ENCODE measurements at places on chromosomes 1 and 21.
A peak's percentile ranks its signal among the peaks of the same experiment; 100 is the strongest.

DNA sequence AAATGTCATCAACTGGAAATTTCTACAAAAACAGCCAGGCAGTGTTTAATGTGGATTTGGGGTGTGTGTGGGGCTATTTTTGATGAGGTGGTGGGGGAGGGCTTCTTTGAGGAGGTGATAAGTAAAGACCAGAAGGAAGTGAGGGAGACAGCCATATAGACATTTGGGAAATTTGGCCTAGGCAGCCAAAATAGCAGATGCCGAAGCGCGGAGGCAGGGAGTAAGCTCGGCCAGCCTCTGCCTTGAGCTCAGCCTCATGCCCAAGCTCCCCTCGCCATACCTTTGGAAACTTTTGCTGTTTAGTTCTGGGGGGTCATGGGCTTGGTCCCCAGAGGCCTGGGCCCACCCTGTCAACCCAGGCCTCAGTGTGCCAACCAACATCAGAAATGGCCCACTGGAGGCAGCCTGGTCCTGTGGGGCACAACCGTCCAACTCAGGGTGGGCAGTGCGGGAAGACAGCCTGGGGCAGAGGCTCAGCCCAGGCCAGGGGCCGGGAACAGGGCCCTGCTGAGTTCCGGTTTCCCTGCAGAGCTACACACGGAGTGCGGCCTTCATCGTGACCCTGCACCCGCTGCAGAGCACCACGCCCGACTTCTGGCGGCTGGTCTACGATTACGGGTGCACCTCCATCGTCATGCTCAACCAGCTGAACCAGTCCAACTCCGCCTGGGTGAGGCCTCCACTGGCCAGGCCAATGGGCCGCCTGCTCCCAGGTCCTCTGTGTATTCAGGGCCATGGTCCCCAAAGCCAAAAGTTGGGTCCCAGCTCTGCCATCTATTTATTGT is 84.0 kb downstream of the PTPRU start:
- DNase-seq = peak; percentile 78

- DNase-seq = no peak
Measured at GRCh38 chr1:169601096-169601881, 15.0 kb upstream of the F5 start.

GRCh38 chr1:36094621-36095061 is 5.9 kb downstream of the ADPRS start:
- no peak for DNase-seq

- DNase-seq = peak; percentile 61
Measured at GRCh38 chr1:910881-911721, 12.6 kb upstream of the SAMD11 start.

DNA sequence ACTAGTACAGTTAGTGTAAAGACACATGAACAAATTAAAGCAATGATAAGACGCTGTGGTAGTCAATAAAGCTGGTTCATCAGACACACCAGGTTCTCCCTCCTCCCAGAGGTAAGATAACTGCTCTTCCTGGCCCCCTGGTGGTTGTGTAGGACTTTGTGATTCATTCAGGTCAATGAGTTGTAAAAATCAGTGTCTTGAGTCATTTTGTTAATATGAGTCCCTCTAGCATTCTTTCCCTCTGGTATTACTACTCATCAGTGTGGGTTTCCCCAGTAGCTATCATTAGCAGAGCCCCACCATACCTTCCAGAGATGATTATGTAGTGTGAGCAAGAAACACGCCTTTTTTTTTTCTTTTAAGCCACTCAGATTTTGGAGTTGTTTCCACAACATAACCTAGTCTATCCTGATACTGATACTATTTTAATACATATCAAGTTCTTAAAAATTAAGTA is 3.6 kb upstream of the SETDB1 start:
- peak; percentile 83 for DNase-seq

DNA sequence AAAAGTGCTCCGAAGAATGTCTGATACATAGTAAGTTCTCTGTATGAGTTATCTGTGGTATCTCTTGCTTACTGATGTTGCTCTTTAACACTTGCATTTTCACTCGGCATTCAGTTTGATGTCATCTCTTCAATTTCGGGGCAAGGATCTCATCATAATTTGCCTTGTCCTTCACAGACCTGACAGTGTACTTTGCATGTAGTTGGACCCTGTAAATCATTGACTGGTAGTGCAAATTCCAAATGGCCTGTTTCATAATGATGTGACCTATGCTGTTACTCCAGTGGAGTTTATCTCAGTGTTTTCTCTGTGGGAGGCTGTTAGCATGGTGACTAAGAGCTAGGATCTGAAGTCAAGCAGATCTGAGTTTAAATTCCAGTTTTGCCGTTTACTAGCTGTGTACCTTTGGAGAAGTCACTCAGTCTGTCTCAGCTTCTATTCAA is 34.2 kb upstream of the ABCD3 start:
- no peak for DNase-seq

GRCh38 chr1:18891426-18891780 is 11.0 kb downstream of the ALDH4A1 start:
- DNase-seq = no peak

- DNase-seq = no peak
Measured at GRCh38 chr1:221527302-221527701, 214.6 kb downstream of the DUSP10 start.

GRCh38 chr1:19581381-19581780 is 62.7 kb upstream of the NBL1 start:
- no peak for DNase-seq

DNA sequence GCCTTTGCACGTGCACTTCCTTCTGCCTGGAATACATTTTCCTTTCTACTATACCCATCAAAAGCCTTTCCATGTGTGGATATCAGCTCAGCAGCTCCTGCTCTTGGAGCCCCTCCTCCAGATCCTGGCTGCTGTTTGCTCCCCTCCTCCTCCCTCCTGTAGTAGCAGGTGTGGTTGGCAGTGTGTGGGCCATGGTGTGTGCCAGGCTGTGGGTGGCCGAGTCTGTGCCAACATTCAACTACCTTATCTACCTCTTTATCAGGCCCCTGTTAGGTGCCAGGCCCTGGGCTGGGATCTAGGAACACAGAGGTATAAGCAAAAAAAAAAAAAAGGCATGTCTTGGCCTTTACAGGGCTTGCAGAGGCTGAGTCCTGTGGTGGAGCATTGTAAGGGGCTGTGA is 180.6 kb upstream of the JUN start:
- no peak for DNase-seq

- DNase-seq = no peak
Measured at GRCh38 chr1:25049190-25049589, 119.1 kb upstream of the RUNX3 start.

- no peak for DNase-seq
Measured at GRCh38 chr1:59732214-59732955, 82.4 kb upstream of the HOOK1 start.

GRCh38 chr1:54199151-54199764 is 572 bp downstream of the CYB5RL start:
- DNase-seq = no peak

DNA sequence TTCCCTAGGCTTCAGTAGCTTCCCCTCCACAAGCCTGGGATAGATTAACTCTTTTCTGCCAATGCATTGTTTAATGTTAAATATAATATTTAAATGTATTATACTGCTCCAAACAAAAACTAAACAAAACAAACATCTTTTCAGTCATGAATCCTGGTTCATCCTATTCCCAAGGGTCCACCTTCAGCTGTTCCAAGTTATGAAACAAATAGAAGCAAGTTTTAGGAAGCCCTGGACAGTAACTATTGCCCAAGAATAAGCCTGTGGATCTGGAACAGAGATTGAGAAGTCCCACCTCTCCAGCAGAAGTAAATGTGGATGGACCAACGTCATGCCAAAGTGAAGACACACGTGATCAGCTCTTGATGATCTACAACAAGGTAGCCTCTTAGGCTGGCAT is 408.1 kb downstream of the SETD4 start:
- DNase-seq = no peak

DNA sequence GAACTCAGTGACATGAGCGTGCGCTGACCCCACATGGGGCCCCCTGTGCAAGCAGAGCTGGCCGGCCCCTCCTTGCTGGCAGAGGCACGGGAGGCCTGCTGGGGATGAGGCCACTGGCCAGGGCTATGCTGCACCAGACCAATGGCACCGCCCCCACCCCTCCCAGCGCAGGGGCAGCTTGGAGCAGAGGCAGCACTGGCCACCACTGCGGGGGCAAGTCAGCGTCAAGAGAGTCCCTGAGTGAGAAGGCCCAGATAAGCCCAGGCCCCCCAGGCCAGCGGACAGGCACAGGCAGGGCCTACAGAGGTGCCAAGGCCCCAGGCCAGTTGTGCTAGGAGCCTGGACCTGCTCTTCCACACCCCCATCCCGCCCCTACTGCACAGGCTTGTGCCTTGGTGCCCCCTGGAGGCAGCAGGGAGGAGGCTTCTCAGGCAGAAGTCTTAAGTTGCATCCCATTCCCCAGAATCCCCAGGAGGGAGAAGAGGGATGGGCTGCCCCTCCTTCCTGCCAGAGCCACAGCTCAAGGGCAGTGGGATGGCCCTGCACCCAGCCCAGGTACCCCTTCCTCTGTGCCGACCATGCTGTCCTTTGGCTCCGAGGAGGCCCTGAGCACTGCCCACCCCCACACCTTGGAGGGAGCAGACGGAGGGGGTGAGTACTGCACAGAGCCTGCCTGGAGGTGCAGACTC is 35.8 kb downstream of the EPHX1 start:
- DNase-seq = peak; percentile 68

DNA sequence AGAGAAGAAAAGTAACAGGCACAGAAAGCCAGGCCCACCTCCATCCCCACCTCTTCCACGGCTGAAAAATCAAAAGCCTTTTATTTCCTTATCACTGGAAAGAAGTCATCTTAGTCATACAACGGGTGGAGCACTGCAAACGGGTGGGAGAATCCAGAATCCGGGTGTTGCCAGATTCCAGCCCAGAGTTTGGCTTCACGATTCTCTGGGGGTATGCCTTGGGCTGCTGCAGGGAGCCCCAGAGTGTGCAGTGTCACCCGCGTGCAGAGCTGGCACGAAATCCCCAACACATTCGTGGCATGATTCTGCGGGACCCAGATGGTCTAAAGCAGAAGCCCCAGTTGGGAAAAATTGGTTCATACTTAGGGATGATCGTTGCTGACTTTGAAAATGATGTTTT is 2.6 kb upstream of the NPPA start:
- DNase-seq = no peak

GRCh38 chr1:178938959-178939317 is 68.1 kb upstream of the ANGPTL1 start:
- no peak for DNase-seq

DNA sequence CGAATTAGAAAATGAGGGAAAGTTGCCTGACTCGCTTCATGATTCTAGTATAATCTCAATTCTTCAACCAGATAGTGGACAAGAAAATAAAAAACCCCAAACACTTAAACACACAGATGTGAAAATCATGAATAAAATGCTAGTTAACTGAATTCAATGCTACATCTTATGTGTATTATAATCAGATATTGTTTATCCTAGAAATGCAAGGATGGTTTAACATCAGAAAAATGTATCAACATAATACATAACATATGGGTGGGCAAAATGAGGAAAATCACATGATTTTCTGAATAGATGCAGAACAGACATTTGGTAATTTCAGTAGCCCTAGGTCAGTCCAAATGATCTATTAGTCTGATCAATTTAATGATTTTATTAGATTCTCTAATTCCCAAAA is 97.2 kb downstream of the SIM2 start:
- no peak for DNase-seq

- DNase-seq = no peak
Measured at GRCh38 chr1:145955436-145955835, 2.4 kb downstream of the LIX1L start.

DNA sequence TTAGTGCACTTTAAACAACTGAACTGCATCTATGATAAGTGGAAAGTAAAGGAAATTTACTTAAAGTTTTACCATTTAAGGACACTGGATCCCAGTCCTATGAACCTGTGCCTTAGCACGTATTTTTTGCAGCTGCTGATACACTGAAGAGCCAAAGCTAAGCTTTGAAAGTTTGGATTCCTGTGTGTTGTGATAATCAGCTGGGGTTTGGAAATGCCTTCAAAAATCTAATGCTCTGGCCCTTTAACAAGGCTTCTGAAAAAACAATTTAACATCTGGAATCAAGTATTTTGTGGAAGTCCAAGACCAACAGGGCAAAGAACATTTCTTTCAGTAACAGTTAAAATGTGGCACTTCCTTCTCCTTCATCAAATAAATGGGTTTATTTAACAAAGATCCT is 51.8 kb downstream of the DDAH1 start:
- no peak for DNase-seq

DNA sequence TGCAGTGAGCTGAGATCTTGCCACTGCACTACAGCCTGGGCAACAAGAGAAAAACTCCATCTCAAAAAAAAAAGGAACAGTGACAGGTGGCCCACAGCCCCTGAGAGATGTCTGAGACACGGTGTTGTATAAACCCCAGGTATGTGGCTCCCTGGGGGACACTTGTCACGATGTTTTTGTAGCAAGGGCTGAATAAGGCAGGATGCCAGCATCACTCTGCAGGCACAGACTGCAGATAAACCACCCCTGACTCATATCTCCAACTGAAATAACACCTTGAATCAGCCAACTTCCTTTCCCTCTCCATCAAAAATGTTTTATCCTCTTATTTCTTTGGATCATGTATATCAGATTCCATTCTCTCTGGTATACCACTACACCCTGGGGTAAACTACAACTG is 52.5 kb downstream of the NMNAT2 start:
- DNase-seq = no peak

DNA sequence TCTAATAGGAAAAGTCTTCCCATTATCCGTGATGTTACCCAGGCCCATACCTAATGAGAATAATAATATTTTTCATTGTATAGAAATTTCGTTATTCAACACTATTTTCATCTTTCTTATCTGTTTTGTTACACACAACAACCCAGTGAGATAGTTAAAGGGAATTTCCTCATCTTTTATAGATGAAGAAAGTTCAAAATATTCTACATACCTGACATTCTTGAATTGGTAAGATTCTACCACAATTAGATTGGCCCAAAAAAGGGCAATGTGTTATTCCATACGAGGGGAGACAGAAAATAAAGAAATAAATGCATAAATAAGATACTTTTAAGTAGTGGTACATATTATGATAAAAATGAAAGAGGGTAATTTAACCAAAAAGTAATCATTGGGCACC is 405.5 kb upstream of the ADAMTS5 start:
- DNase-seq = no peak

- no peak for DNase-seq
Measured at GRCh38 chr21:27536319-27536718, 569.4 kb upstream of the ADAMTS5 start.

GRCh38 chr1:81554534-81554933 is 246.2 kb upstream of the ADGRL2 start:
- DNase-seq = no peak

DNA sequence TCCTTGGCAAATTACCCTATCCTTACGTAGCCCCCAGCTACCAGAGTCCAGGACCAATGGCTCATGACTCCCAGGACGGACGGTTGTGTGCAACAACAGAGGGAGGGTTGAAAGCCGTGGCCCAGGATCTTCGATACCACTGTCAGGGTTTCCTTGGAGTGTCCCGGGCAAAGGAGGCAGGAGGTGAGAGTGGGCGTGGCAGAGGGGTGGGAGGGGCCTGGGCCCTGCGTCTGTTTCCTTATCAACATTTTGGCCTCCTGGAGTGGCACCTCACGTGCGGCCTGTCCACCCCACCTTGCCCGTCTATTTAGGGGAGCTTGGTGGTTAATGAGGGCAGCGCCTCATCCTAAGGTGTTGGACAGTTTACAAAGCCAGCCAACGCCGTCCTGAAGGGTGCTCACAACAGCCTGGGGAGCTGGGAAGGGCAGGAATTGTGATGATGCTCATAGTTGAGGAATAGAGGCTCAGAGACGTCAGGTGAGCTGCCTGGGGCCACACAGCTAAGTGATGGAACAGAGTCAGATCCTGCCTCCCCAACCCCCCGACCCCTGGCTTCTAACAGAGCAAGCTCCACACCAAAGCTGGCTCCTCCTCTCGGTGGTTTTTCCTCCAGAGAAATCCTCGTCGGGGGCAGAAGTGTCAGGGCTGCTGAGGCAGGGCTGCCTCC is 17.4 kb upstream of the ARHGEF10L start:
- DNase-seq = no peak

GRCh38 chr1:222275729-222276465 is 272.0 kb downstream of the HHIPL2 start:
- DNase-seq = no peak
